ENCODE measurements at places on chromosomes 5 and 9.

DNA sequence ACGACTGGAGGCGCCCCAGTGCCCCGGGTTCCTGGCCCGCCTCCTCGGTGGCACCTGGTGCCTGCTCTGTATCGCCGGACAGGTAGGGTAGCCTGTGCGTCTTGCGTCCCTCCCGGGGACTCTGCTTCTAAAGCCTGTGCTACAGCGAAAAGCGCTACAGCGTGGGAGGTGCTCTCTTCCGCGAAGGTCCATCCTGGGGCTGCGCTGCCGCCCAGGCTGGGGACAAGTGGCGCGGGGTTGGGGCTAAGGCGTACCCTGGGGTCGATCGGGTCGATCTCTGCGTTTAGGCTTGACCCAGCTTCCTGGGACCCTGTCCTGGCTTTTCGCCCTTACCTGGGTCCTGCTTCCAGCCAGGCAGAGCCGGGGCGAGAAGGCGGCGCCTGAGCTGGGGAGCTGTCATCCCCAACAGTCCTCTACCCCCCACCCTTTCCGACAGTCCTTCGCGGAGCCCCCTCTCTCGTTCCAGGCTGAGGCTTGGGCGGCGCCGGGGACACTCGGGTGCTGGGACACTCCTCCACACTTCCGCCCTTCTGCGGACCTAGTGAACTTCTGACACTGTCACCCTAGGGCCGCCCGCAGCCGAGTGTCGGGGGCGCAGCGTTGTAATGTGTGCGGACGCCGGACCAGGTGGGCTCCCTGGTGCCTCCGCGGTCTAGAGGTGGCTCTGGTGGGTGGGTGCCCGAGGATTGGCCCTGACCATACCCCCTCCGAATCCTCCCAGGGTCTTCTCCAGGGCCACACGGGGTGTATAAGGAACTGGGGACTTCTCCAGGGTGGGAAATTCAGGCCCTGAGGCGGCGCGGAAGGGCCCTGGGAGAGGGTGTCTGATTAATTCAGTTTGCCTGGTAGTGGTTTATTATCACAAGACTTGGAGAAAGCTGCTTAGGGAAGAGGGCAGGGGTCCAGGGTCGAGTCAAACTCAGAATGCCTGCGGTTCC, 328.2 kb downstream of the SH3GL2 start:
- no peaks in the 10 kb centered on the region for H3K36me3 ChIP-seq
- no peaks in the 10 kb centered on the region for H3K27me3 ChIP-seq
- H3K27ac ChIP-seq: peak overlapping the region; percentile 37
- H3K4me1 ChIP-seq: peaks cover 18% of the 10 kb centered on the region

- H3K27me3 ChIP-seq: no peaks in the 10 kb centered on the region
- H3K36me3 ChIP-seq: no peaks in the 10 kb centered on the region
Measured at GRCh38 chr5:60492958-60493357, 207.0 kb downstream of the DEPDC1B start.

DNA sequence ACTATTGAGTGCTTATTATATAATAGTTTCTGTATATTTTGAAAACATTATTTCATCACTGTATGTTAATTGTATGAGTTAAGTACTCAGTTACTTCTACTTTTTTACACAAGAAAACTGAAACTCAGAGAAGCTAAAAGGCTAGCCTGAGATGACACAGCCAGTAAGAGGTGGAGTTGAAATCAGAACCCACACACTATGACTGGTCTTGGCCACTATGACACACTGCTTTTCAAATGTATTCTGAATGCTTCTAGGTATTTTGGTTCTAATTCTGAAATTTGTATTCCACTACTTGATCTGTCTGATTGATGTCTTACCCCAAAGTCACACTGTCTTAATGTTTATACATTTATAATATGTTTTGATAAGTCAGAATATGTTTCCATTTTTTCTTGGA, 181.8 kb downstream of the ZDHHC21 start:
- no peaks in the 10 kb centered on the region for H3K4me1 ChIP-seq
- DNase-seq: no peak
- H3K4me3 ChIP-seq: no peak overlapping the region
- H3K27me3 ChIP-seq: peaks cover under 1% of the 10 kb centered on the region
- H3K27ac ChIP-seq: no peak overlapping the region
- no peaks in the 10 kb centered on the region for H3K36me3 ChIP-seq

DNA sequence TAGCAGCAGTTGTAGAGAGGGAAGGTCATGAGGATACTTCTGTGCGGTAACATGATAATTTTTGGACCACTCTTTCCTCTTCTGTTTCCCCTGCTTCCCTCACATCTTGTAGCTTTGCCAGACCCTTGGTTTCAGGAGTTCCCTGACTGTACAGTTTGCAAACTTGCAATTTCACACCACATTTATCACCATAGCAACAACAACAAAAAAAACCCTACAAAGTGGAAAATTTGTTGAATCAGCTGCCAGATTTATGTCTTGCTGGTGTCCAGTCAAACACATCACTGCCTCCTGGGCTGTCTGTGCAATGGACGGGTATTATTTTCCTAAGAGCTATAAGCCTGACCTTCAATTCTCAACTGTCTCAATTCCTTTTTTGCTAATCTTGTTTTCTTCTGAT, 751.6 kb downstream of the TLR4 start:
- H3K27ac ChIP-seq: no peak overlapping the region
- no peak for DNase-seq
- H3K4me3 ChIP-seq: no peak overlapping the region
- no peaks in the 10 kb centered on the region for H3K36me3 ChIP-seq

All from liver (tissue), 10 donors.